ENCODE measurements at places on chromosomes 7 and 10.
A peak's percentile ranks its signal among the peaks of the same experiment; 100 is the strongest.

GRCh38 chr7:156473476-156474240 is 166.9 kb upstream of the RNF32 start:
- no peak overlapping the region for H3K4me3 ChIP-seq
- no peaks in the 10 kb centered on the region for H3K4me1 ChIP-seq
- no peaks in the 10 kb centered on the region for H3K27me3 ChIP-seq
- DNase-seq = no peak
- no peak overlapping the region for H3K27ac ChIP-seq

GRCh38 chr7:111357691-111358090 is 204.6 kb downstream of the IMMP2L start:
- no peaks in the 10 kb centered on the region for H3K27me3 ChIP-seq
- peak overlapping the region; percentile 62 for H3K27ac ChIP-seq
- H3K4me1 ChIP-seq = peaks cover 5% of the 10 kb centered on the region
- H3K4me3 ChIP-seq = no peak overlapping the region
- DNase-seq = no peak

GRCh38 chr7:34165466-34165865 is 260.1 kb downstream of the BMPER start:
- no peak for DNase-seq
- no peaks in the 10 kb centered on the region for H3K36me3 ChIP-seq
- no peak overlapping the region for H3K27ac ChIP-seq
- no peaks in the 10 kb centered on the region for H3K27me3 ChIP-seq
- H3K4me3 ChIP-seq = no peak overlapping the region
- H3K4me1 ChIP-seq = no peaks in the 10 kb centered on the region

GRCh38 chr7:107563081-107563774 is 492 bp downstream of the COG5 start:
- H3K4me3 ChIP-seq = peak overlapping the region; percentile 98
- H3K36me3 ChIP-seq = no peaks in the 10 kb centered on the region
- no peaks in the 10 kb centered on the region for H3K27me3 ChIP-seq
- peak overlapping the region; percentile 98 for H3K27ac ChIP-seq
- peaks cover 5% of the 10 kb centered on the region for H3K4me1 ChIP-seq
- DNase-seq = no peak

All from esophagus squamous epithelium (tissue), 5 donors.